Right lobe of liver (tissue), 6 donors: ENCODE measurements at places on chromosomes 2 and 18.
A peak's percentile ranks its signal among the peaks of the same experiment; 100 is the strongest.

- DNase-seq, result no peak
Measured at GRCh38 chr2:25375989-25376545, 34.3 kb upstream of the DNMT3A start.

- DNase-seq, result no peak
Measured at GRCh38 chr18:2686349-2686968, 30.9 kb downstream of the SMCHD1 start.

GRCh38 chr2:85131116-85131515, 2.1 kb upstream of the TCF7L1 start:
- DNase-seq, result no peak

DNA sequence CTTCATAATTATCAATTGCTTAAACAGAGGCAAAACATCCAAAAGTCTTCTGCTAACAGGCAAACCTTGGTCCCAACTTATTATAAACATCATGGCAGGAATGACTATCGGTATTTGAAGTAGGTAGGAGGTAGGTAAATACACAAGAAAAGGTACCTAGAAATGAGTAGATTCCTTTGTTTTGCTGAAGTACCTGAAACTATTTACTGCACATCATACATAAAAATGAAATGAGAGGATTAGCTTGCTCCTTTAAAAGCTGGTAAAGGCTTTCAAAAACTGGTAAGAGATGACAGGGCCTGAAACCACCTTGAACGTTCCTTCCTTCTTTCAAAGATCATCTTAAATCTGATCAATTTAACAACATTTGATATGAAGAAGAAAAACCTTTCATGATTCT, 55.2 kb upstream of the MAPRE2 start:
- DNase-seq, result no peak

GRCh38 chr2:236536727-236537398, 32.8 kb upstream of the ACKR3 start:
- DNase-seq, result no peak

GRCh38 chr18:907885-908757, 3.5 kb downstream of the ADCYAP1 start:
- no peak for DNase-seq

- DNase-seq, result no peak
Measured at GRCh38 chr2:232129483-232129882, 168.0 kb downstream of the DIS3L2 start.

DNA sequence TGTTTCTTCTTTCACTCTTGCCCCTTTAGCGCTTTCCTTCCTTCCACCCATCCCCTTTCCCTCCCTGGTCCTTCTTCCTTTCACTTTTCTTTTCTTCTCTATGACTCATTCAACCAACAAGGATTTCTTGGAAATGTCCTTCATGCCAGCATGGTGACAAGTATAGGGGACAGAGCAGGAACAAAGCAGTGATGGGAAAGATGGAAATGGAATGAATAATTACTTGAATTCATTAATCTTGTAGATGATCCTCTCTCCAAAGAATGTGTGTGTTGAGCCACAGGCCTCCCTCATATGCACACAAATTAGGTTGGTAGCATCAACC, 1.5 kb downstream of the VAMP5 start:
- no peak for DNase-seq

DNA sequence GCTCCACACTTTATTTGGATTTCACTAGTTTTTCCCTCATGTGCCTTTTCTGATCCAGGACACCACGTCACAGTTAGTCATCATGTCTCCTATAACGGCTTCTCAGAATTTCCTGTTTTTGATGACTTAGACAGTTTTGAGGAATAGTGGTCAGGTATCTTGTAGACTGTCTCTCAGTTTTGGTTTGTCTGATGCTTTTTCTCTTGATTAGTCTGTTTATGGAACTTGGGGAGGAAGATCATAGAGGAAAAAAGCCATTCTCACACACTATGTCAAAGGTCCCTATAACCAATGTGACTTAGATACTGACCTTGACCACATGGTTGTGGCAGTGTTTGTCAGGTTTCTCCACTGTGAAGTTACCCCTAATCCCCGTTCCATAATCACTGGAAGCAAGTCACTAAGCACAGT, 89.0 kb downstream of the RAPH1 start:
- no peak for DNase-seq

DNA sequence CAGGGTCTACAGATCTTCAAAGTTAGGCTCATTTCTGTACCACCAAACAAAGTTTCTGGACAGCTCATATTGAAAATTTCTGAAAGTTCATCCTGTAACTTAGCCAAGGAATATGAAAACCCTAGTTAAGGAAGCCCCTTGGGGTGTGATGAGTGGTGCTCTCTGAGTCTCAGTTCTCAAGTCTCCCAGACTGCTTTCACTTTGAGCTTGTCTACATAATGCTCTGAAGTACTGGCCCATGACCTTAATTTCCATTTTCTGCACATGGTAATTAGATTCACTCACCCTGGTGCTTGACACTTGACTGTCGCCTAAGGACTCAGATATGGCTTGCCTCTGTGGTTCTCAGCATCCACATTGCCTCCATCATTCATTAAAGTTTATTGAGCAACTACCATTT, 51.7 kb upstream of the SATB2 start:
- DNase-seq, result no peak

DNA sequence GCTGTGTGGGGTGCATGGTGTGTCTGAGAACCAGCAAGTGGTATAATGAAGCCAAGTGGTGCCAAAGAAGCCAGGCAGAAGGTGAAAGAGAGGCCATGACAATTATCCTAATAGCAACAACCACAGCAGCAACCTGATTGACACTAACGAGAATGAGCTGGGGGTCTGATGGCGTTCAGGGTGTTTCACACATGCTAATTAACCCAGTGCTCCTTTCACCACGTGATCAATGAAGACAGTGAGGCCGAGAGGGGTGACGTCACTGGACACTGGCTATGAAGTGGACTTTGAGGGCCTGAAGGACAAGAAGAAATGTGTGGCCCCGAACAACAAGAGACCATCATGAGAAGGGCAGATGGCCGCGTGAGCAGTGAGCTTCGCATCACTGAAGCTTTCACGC, 364.4 kb upstream of the ID2 start:
- no peak for DNase-seq

DNA sequence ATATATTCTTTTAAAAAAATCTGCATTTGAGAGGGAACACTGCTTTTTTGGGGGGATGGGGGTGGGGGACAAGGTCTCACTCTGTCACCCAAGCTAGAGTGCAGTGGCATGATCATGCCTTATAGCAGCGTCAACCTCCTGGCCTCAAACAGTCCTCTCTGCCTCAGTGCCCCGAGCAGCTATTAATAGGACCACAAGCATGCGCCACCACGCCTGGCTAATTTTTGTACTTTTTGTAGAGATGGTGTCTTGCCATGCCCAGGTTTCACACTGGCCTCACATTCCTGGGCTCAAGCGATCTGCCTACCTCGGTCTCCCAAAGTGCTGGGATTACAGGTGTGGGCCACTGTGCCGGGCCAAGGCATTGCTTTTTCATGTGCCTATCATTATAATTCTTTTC, 154.2 kb downstream of the ATAD2B start:
- DNase-seq, result no peak

DNA sequence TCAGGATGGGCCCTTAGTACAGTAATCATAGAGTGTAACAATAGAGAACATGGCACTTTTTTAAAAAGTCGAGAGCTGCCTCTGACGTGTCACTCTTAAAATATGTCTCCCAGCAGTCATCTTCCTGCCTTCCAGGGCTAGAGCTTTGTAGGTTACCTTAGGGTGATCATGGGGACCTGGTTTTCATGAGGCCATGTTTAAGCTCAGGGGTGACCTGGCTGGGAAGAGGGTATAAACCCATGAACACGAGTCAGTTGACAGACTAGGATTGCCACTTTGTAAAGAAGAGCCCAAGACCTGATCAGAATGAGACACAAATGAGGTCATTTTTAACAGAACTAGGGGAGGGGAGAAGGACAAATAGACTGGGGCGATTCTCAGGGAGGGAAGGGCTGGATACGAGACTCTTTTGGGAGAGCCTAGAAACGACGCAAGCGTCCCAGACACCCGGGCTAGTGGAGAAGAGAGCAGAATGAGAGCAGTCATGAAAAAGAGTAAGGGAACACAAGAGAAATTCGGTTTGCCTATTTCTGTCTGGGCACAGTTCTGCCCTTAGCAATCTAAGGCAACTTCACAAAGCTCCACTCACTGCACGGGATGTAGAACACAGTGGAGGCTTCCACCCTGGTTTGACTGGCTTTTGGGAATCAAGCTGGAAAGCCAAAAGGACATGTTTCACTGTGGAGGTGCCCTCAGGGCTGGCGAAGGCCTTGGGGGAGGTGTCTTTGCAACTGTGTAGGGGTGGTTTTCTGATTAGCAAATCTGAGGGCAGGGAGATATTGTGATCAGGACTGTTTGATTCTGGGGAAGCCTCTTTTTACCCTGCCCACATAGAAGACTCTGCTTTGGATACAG, 1.8 kb upstream of the RAB31 start:
- DNase-seq, result peak; percentile 34

- DNase-seq, result no peak
Measured at GRCh38 chr18:74446631-74447403, 10.3 kb downstream of the DIPK1C start.

DNA sequence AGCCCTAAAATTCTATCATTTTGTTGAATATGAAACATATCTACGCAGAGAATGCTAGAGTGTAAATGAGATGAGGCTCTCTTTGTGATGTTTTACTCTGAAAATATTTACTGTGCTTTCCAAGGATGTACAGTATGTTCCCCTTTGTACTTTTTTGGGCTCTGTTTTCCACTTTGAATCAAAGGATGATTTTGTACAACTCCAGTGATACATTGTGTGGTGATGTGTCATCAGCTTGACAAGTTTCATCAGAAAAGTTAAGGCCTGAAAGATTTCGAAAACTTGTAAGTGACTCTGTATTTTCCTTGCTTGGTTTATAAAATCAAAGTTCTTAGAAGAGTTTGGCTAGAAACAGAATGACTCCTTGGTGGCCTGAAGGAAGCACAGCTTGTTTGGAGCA, 206.3 kb downstream of the LTBP1 start:
- no peak for DNase-seq

- DNase-seq, result peak; percentile 94
Measured at GRCh38 chr2:10452312-10452711, 4.2 kb upstream of the ODC1 start.

GRCh38 chr2:19702267-19702666, 199.5 kb downstream of the TTC32 start:
- DNase-seq, result no peak

DNA sequence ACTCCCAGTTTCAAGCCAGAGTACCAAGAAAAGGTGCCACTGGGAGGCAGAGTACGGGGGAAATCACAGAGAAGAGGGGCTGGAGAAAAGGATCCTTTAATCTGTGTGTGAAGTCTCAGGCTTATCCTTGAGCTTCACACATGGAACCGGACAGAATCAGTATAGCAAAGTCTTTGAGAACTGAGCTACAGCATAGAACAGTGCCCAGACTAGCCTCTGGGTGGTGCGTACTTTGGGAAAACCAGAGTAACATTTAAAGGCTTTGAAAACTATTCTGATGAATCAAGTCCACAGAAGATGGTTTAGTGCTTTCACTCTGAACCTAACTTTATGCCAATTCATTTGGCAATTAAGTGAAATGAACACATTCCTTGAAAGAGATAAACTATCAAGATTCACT, 83.1 kb downstream of the BABAM2 start:
- no peak for DNase-seq

DNA sequence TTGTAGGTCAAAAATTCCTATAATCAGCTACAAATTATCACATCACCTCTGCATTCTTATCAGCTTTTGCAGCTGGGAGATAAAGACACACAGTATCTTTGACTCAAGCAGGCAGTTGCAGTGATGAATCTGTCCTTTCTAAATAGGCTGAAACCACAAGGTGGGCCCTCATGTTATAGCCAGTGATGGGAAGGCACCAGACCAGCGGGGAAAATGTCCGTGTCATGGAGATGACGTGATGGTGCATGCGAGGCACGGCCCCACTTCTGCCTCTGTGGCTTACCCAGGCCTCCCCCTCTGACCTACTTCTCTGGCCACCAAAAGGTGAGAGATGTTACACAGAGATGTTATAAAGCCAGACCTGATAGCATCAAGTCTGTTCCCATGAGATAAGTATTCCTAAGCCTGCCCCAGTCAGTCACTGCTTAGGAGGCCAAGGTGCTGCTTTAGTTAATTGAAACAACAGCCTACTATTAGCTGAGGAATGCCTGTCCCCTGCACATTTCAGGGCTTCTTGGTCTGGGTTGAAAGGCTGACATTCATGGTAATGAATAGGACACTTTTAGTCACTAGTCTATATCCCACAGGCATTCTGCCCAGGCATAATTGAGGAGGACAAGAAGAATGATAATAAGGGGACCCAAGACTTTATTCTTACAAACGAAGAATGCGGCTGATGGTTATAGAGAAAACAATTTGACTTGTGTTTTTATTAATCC, 327.9 kb downstream of the LPIN1 start:
- no peak for DNase-seq

DNA sequence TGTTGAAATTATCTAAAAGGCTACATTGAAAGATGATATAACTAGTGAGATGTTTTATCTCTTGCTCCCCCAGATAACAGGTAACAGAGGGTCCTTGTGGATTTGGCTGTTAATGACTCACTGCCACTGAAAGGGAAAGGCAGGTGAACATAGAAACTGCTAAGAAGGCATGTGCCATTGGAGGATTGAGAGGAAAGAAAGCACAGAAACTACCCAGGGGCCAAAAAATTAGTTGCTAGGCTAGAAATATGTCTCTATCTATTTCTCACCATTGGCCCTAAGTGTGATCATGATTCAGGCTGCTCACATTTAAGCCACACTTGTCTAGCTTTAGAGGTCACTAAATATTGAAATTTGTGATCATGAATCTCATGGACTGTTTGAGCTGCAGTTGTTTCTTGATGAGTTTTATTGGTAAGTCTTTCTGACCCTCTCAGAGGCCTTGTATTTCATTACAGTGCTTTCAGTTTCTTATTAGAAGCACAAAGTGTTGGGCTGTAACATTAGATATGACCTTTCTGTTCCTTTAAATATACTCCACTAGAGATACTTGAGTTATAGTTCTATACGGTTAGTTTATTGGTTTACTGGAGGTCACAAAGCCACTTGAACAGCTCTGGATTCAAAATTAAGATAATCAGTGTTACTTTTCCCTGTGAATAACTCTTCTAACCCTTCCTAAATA, 26.2 kb downstream of the NAB1 start:
- DNase-seq, result no peak

GRCh38 chr2:134391751-134392160, 137.9 kb downstream of the MGAT5 start:
- DNase-seq, result no peak

DNA sequence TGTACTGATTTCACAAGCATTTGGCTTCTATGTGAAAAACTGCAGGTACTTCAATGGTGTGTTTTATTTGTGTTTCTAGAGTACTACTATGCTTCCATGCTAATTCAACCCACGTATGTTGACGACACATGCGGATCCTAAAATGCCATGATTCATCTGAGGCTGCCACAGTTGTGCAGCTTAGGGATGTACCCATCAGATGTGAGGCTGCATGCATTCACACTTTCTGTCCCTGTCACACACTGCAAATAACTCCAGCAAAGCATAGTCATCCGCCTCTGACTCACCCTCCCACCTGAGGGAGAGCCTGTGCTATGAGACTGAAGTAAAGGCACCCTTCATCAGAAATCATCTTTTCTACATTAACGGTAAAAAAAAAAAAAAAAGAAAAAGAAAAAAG, 22.1 kb upstream of the SERTAD2 start:
- no peak for DNase-seq

- no peak for DNase-seq
Measured at GRCh38 chr2:108200569-108200968, 39.2 kb upstream of the SULT1C3 start.

GRCh38 chr2:198763793-198764192, 693.9 kb downstream of the SATB2 start:
- no peak for DNase-seq
